ENCODE measurements at places on chromosomes 5 and 9. TPM values are rescaled to one million over a fixed set of nuclear protein-coding genes. Genes with fewer than 3 reads are reported as not detected.

DNA sequence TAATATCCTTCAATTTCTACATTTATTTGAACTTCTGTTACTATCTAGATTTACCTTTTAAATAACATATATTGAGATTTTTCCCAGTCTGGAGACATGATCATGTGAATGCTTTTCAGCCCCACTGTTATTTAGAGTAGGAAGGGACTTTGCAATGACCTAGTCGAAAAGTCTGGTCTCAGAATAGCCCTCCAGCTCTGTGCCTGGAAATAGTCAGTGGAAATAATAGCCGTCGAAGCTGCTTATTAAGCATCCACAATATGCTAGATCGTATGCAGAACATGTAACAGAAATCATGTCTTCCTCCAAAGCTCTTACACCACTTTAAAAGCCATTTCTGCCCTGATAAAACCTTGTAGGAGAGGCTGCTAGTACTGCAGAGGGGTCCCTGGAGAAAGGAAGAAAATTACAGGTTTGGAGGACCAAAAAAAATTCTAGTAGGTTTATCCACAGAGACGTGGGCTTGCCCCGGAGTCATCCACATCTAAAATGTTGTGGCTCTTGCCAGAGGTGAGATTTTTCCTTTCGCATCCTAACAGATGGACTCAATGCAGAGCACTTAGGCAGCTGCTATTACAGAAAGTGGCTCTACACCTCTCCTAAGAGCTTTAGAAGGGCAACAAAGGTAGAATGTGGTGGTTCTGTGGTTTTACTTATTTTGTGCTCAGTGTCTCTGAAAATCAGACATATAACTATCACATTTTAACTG is 2.5 kb upstream of the FGF1 start:
- no peak for DNase-seq

- no peak for DNase-seq
Observed at GRCh38 chr5:74816875-74817274, 49.3 kb downstream of the FAM169A start.

GRCh38 chr5:10505517-10506095 is 58.3 kb upstream of the ANKRD33B start:
- no peak for DNase-seq

- peak; percentile 64 for DNase-seq
Observed at GRCh38 chr9:34989946-34990635, 546 bp downstream of the DNAJB5 start.

GRCh38 chr5:180399401-180400215 is 46.5 kb upstream of the GFPT2 start:
- DNase-seq: peak; percentile 42

- no peak for DNase-seq
Observed at GRCh38 chr5:14310901-14311300, 167.8 kb downstream of the TRIO start.

DNA sequence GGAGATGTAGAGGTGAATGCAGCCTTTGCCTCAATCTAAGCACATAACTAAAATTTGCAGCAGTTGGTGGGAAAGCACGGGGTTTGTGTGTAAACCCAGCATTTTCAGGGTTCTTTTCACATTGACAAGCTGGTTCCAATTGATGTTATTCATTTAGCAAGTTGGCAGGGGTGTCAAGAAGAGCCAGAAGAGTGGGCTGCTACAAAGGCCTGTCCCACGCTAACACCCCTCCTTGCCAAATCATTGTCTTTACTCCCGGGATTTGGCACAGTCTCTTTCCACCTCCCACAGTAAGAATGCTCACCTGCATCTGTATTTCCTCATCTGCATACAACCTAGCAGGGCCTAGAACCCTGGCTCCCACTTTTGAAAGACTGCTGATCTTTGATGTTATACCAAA is 11.8 kb downstream of the RGMB start:
- no peak for DNase-seq

- DNase-seq: no peak
Observed at GRCh38 chr5:32589942-32590869, 4.8 kb downstream of the SUB1 start.

DNA sequence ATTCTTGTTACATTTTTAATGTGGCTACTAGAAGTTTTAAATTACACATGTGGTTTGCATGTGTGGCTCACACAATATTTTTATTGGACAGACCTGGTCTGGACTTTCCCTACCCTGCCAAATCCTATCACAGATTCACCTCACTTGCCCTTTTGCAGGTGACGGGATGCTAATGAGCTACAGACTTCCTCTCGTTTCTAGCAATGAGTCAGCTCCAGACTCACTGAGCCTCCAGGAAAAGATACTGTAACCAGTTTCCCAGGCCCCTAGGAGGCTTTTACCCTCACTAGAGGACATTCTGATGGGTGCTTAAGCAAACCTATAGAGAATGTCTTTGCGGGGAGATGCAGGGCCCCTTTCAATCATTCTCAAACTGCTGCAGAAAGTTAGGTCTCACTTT is 135.4 kb downstream of the WDR41 start:
- DNase-seq: no peak

DNA sequence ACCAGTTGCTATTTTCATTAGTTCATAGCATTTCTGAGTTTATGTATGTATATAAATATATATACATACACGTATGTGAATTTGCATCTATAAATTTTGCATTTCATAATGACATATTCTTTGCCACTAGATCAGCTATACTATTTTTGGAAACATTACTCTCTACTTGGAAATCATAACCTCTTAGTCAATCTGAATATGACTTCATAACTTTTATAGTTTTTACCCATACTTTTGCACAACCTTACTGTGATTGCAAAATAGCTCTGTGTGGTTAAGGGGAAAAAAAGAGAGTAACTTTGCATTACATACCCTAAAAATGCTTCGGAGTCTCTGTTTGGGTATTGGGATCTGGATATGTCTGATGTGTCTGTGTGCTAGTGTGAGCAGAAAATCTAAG is 44.9 kb upstream of the ADAMTSL1 start:
- DNase-seq: no peak

GRCh38 chr9:94591876-94592275 is 1.7 kb downstream of the FBP2 start:
- no peak for DNase-seq

GRCh38 chr5:171595801-171596231 is 176.4 kb downstream of the FGF18 start:
- no peak for DNase-seq

DNA sequence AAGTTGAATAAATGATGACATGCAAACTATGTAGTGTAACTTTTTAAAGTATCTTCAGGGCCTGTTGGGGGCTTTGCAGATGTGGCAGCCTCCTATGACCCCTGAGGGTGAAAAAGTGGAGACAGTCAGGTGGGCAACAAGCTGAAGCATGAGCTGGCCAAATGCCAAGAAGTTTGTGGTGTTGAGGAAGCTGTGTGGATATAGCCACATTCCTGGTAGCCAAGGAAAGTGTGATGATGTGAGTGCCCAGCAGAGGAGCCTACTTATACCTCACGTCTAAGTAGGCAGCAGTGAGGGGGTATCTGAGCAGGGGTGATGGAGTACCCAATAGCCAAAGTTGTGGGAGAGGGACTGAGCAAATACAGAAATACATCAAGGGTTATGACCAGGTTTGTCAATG is 621.2 kb upstream of the CDH6 start:
- DNase-seq: no peak

GRCh38 chr5:154849791-154850201 is 607 bp downstream of the FAXDC2 start:
- DNase-seq: peak; percentile 27

GRCh38 chr5:60379907-60380306 is 320.1 kb downstream of the DEPDC1B start:
- DNase-seq: no peak

Gene KLHL3
- polyA plus RNA-seq: 16.0 TPM

Gene FAM120A
- 60.6 TPM for polyA plus RNA-seq

Gene DOCK8
- polyA plus RNA-seq: 13.0 TPM

Gene CFAP77
- 0.80 TPM for polyA plus RNA-seq

Gene GGTA1
- polyA plus RNA-seq: 5.7 TPM

Gene ACOT12
- 0.60 TPM for polyA plus RNA-seq

Gene SOWAHA
- 5.1 TPM for polyA plus RNA-seq
